ENCODE measurements at places on chromosomes 2 and 18.

DNA sequence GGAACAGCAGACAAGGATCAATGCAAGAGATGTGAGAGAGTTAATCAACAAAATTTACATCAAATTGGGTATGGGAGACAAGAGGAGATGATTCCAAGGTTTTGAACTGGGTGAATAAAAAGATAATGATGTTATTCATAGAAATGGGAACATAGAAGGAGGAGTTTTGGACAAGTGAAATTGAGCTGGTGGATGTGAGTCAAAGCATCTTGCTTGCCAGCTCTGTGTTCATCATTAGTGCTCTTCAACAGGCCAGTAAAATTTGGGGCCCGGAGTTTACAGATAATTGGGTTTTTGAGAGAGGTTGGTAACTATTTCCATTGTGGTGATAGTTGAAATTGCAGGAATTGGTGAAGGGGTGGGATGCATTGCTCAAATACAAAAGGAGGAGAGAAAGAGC, 69.9 kb upstream of the CAVIN2 start:
- DNase-seq: no peak

DNA sequence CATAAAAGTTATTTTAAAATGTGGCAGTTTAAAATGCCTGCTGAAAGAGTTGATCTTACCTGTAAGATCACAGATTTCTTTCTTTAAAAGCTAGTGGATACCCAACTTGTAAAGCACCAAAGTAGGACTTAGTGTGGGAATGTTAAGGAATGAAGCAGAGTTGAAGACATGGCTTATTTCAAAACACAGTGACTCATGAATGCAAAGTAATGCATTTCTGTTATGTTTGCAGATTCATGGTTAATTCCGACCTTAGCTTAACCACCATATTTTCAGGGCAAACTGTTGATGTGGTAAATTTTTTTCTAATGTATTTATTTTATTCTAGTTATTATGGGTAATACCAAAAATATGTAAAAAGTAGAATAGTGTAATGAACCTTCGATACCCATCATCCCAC, 206.8 kb upstream of the FOSL2 start:
- DNase-seq: no peak

GRCh38 chr2:29115797-29116781, 874 bp downstream of the CLIP4 start:
- peak; percentile 35 for DNase-seq

- peak; percentile 77 for DNase-seq
Observed at GRCh38 chr2:218885981-218886947, 5.6 kb downstream of the WNT10A start.

DNA sequence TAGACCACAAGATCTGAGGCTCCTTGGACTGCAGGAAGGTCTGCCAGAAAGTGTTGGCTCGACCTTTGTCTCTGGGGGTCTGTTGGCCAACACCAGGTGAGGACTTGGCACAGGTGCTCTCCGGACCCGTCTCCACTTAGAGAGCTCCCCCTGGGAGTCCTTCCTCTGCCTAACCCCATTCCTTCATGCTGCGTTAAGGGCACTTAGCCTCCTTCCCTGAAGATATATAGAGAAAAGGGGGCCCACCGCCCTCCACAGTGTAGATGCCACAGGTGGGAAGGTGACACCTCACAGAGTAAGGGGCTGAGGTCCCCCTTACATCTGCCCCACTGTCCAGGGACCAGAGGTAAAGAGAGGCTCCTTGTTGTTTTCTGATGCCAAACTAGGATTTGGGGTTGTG, 8.2 kb downstream of the IGFBP5 start:
- no peak for DNase-seq

DNA sequence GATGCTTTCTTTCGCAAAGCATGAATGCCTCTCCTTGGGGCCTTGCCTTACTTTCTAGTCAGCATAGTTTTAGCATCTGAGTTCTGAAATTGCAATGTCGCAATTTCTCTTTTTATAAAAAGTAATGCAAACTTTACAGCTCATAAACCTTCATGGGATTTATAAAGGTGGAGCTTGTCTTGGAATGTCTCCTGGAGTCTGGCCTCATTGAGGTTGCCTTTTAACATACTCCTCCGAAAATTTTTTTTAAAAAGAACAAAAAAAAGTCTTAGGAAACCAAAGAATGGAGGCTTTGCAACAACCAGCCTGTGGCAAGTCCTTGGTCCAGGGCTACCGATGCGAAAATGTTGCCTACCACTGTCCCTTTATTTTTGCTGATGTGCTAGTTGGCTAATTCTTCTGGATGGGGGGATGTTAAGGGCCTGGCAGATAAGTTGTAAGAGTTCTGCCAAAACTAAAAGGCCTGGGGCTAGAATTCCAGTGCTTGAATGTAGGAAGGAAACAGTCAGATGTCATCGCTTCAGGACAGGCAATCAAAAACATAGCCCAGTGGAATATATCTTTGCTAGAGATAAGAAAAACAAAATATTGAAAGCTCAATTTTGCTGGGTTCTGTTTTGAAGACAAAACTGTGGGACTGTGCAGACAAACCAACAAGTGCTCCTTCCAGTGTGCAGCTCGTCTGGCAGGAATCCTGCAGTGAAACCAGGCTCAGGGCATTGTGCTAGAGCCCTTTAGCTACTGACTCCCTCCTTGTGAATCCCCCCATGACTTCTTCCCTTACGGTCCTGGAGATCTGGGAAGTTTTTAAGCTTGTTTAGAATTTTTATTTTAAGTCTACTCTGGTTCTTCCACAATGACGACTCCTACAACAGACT, 213.0 kb downstream of the PIEZO2 start:
- no peak for DNase-seq

GRCh38 chr2:33435518-33435917, 40.9 kb upstream of the RASGRP3 start:
- DNase-seq: no peak

- no peak for DNase-seq
Observed at GRCh38 chr2:68806511-68807109, 64.6 kb downstream of the BMP10 start.

DNA sequence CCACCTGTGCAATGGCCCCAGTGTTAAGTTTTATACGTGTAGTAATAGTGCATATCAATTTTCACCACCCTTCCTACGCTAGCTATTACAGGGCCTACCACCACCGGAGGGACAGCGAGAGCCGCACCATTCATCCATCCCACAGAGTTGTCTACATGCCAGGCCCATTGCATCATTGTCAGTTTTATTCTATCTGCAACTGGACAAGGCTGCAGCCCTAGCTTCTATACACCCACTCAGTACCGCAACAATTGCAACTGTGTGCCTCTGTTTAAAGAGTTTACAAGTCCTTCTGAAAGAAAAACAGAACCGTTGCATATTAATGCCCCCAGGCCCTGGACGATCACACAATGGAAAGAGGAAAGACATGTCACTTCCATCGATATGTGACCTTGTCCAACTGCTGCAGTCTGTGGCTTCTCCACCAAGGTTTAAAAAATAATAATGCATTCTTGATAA, 58.6 kb downstream of the ZEB2 start:
- DNase-seq: no peak

Measured in frontal cortex (tissue), 4 donors.